ENCODE measurements at places on chromosomes 4 and X. TPM values are rescaled to one million over a fixed set of nuclear protein-coding genes. Genes with fewer than 3 reads are reported as not detected.

DNA sequence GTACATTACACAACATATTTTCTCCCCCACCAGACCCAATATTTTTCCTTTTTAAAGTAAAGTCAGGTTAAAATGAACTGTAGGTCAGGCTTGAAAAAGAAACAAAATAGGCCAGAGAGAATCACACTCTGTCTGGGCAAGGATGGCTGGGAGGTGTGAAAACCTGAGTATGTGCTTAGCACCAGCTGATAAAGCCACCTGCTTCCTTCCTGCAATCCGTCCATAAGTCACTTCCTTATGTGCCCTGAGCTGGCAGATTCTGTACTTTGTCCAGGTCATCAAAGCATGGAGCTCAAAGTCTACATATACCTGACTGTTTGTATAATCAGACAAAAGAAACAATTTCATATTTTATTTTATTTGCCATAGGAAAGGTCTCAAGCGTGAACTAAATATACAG, 37.7 kb downstream of the ANTXR2 start:
- no peak for DNase-seq

DNA sequence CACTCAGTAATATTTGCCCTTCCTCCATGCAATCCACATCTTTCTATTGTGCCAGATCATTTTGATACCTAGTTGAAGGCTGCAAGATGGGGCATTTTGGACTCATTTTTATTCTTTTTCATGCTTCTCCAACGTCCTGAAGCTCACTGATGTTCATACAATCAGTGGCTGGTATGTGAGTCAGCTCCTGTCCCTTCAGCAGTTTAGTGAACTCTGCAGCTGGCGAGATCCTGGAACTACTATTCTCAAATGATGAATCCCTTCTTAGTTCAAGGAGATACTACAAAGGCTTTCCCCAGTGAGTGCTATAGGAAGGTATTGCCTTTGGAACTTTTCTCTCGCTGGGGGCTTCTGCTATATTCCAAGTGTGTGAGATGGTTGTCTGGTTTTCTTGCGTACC, 9.6 kb upstream of the CCDC149 start:
- no peak for DNase-seq

DNA sequence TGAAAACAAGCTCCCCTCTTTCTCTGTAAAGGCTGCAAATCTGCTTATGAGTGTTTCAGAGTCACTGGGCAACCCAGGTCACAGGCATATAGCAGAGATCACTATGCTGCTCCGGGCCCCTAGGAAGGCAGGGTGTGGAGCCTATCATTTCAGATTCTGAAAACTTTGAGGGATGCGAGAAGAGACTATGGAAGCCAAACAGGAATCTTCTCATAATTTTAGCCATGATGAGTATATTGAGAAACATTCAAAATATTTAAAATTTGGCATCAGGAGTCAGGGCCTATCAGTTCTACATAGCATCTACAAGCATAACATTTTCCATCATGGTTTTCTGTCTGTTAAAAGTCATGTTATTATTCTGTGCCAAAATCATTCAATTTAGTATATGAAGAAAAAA, 61.7 kb upstream of the ATXN3L start:
- DNase-seq, result no peak

DNA sequence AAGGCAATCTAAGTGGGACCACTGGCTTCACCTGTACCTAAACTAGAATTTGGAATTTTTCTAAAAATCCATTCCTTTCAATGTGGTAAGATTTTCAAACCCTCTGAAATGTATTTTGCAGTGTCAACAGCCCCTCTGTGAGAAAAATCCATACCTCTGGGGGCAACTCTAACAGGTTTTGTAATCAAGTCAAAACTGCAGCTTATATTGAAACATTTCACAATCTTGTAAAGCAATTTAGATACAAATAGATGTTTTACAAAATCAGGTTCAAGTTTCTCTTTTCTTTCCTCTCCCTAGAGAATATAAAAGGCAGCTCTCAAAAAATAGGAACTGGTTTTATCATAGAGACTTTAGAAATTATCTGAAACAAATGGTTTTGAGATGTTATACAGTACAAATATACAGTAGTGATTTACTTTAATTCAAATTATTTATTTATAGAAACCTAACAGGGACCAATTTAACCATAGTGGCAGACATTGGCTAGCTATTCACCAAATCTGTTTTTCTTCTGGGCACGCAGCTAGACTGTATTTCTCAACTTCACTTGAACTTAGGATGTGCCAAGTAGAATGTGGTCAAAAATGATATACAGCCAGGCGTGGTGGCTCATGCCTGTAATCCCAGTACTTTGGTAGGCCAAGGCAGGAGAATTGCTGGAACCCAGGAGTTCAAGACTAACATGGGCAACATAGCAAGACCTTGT, 36.3 kb upstream of the SPINK2 start:
- DNase-seq, result no peak

DNA sequence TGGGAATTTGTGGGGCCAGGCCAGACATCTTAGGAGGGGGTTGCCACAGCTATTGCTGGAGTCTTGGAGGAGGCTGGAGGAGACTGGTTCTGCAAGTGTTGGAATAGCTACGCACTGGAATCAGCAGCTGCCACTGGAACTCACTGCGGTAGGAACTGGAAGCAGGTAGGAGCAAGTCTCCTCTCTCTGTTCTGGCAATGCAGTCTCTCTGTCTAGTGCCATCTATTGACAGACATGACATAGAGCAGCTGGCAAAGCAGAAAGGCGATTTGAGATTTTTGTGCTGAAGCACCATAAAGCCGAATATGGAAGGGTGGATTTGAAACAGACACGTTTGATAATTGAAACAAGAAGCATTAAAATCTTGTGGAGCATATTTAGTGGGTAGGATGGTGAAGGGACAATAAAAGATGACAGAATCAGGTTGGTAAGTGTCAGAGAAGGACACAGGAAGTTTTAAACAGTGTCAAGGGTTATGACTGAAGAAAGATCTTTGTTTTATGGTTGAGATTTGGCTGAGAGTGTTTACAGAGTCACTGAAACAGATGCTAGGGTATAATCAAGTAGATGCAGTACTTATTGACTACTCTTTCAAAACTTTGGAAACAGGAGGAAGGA, 23.5 kb upstream of the SYNPO2 start:
- DNase-seq, result no peak

DNA sequence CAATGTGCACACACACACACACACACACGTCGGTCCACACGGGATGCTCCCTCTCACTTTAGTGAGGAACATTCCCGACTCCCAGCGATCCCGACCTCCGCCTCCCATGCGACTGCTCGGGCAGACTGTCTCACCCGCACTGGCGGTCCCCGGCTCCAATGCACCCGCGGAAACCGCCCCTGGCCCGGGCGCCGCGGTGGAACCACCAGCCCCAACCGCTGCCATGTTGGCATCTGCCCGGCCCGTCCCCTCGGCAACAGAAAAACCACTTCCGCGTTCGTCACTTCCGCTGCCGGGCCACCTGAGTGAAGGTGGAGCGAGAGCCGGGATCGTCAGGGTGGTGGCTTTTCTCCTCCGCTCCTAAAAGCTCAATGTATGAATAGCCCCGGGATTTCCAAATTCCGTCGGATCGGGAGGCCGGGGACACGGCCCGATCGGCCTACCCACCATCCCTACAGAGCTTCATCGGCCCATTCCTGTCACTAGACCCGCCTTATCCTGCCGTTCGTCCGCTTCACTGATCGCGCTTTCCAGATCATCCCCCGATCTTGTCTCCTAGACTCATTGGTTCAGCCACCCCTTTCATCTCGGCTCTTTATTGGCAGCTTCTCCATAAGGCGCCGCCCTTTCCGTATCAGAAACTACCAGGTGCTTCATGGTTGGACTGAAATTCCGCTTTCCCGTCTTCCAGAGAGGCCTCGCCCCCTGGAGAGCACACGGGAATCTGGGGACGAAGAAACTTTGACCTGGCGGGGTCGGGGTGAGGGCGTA, at the start of gene SLC35A2:
Gene SLC35A2 (minus strand): TSS at position 235 of the 771 bp plus-strand sequence. CDS start 10 bp downstream, at position 225.
- DNase-seq, result peak; percentile 86

- DNase-seq, result no peak
These were observed 1.3 kb downstream of the NOP14 start for GRCh38 chr4:2961811-2962441.

- DNase-seq, result no peak
These were observed 101.2 kb downstream of the AFF1 start for GRCh38 chr4:87035881-87036509.

GRCh38 chr4:77586951-77587383, 18.7 kb upstream of the CXCL13 start:
- DNase-seq, result no peak

GRCh38 chrX:22758807-22759481, 240.8 kb upstream of the DDX53 start:
- DNase-seq, result no peak

- DNase-seq, result no peak
These were observed 4.7 kb downstream of the SLC25A6 start for GRCh38 chrX:1387141-1387776.

GRCh38 chr4:52103319-52103718, 52.2 kb downstream of the SPATA18 start:
- no peak for DNase-seq

GRCh38 chrX:152403515-152403914, 47.6 kb downstream of the GABRA3 start:
- no peak for DNase-seq

Gene GSX2
- not detected for total RNA-seq

Gene RADX
- total RNA-seq, result 1.7 TPM

Gene NPFFR2
- total RNA-seq, result not detected

Gene NDNF
- 0.77 TPM for total RNA-seq

Gene UFSP2
- total RNA-seq, result 14.1 TPM

Gene GBA3
- 60.0 TPM for total RNA-seq

Data from right lobe of liver (tissue), 6 donors.